ENCODE measurements at places on chromosomes 4 and X. TPM values are rescaled to one million over a fixed set of nuclear protein-coding genes. Genes with fewer than 3 reads are reported as not detected.

F9 gene
- not detected for total RNA-seq

DNA sequence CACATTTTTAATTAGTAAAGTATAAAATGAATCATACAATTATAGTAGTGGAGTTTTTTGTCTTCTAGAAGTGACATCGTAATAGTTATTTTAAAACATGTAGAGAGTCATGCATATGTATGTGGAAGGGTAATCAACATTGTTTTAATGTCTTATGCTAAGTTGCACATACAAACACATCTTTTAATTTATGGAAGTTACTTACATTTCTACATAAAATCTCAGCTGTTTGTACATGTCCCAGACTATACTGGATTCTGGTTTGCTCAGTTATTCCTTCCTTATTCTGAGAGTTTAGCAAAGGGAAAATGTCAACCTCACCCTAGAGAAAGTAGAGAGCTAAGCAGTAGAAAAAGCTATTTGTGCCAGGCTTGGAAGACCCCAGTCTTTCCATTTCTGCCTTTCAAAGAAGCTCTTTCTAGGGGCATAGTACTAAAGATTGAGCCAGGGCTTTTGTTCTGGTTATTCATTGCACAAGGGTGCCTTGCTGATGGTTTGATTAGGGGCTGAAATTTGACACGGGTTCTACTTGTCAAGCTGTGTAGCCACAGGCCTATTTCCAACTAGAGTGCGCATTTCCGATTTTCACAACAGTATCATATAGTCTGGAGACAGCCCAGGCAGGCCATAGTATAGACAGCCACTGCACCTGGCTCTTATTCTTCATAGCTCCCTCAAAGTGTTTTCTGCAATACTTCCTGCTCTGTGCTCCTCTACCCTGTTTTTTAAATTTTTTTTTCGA lies 106.3 kb downstream of the RPA4 start:
- no peak for DNase-seq

PRRG3 gene
- not detected for total RNA-seq

EDA2R gene
- 2.5 TPM for total RNA-seq

DNA sequence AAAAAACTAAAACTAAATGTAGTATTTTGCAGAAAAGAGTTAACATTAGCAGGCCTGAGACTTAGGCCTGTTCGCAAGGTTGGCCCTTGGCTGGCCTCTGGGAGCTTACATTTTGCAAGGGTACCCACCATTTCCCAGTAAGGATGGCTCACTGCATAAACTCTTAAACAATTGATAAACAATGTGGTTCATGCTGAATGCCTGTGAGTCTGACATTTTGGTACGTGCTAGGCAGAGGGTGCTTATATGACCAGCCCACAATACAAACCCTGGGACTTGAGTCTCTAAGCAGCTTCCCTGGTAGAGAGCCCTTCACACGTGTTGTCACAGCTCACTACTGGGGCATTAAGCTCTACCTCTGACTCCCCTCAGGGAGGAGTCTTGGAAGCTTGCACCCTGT lies 7.4 kb downstream of the PRPS2 start:
- no peak for DNase-seq

DNA sequence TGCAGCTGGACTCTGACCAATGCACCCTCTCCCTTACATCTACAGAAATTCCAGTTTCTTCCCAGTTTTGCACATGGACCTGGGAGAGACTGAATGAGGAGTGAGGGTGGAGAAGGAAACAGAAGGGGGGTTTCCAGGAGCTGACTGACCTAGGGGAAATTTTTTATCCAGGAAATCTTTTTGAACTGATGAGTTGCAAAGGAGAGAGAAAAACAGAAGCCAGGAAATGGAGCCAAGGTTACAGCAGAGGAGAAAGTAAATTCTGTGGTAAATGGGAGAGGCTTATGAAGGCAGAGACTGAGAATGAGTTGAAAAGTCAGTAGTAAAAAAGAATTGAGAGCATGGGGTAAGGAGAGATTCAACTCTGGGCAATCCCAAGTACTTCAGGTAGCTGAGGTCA lies 192.8 kb downstream of the SMIM20 start:
- no peak for DNase-seq

SRPX2 gene
- total RNA-seq = not detected

FAT4 gene
- total RNA-seq = not detected

KLB gene
- total RNA-seq = not detected

GSX2 gene
- not detected for total RNA-seq

GRCh38 chr4:26010304-26010703 lies 96.3 kb downstream of the SMIM20 start:
- DNase-seq = no peak

UGT2B11 gene
- not detected for total RNA-seq

- DNase-seq = no peak
Measured at GRCh38 chr4:148868191-148868590, 426.0 kb upstream of the NR3C2 start.

GRCh38 chr4:21664355-21664754 lies 284.2 kb downstream of the KCNIP4 start:
- no peak for DNase-seq

DNA sequence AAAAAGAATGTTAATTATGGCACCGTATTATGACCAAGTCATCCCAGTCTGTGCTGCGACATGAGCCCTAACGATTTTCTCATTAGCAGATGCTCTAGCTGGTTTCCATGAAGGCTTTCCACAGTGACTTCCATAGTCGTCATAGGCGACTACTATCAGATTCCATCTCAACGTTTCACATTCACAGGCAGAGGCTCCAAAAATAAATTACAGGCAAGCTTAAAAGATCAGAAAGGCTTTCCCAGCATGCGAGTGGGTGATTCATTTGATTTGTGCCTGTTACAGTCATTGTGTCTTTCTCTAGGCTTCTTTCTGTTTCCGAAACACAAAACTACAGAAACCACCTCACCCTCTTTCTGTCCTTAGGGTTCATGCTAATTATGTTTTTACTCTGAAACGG lies 43.2 kb downstream of the PALLD start:
- no peak for DNase-seq

PABPC1L2B gene
- not detected for total RNA-seq

DNA sequence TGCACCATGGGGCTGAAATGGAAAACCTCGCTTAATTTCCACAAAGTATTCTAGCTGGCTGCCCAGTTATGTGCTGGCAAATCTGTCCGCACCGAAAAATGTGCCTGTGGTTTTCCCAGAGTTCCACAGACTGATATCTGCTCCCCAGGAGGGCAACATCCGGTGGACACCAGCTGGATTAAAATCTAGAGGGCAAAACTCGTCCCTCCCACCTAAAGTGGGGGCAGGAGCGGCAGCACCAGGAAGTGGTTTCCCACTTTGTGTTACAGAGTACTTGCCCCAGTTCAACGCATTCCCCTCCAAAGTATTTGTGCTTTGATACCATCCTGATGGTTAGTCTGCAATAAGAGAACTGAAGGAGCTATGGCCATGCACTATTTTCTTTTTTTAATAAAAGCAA lies 187.6 kb downstream of the TSPAN5 start:
- DNase-seq = no peak

GPRASP1 gene
- total RNA-seq = 1.6 TPM

DNA sequence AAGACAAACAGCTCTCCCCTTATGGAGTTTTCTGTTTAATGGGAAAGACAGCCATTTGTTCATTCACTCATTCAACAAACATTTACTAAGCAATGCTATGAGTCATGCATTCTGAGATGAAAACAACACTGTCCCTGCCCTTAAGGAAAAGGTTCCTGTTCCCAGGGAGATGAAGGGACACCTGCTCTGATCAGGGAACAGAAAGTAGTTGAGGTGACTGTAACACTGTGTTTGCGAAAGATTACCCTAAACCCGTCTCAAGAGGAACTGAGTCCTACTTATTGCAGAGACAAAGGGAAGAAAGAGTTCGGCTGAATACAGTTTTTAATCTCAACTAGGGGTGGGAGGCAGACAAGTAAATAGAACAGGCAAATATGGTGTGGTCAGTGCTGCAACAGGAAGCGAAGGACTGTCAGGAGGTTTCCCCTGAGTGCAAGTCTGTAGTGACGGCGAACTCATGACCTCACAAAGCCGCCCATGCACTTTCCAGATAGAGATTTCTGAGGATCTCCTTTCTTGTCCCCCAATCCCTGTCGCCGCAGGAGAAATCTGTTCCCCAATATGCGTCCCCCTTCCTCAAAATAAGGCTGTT lies 712 bp downstream of the STX18 start:
- peak; percentile 40 for DNase-seq

SH3D19 gene
- total RNA-seq = not detected

DNA sequence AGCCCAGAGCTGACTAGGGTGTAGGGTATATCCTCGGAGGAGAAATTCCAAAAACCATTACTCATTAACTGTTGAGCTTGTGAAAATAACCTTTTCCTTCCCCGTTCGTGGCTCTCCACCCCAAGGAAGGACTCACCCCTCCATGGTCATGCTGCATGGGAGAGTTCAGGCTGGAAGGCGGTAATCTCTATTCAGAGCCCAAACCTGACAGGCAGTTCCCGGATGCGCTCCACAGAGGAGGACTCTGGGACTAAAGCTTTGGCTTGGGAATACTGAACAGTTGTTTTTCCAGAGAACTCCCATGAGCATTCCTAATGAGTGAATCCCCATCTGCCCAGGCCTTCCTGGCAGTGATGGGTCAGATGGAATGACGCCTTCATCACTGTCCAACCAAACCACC lies 125.4 kb downstream of the BCOR start:
- no peak for DNase-seq

DNA sequence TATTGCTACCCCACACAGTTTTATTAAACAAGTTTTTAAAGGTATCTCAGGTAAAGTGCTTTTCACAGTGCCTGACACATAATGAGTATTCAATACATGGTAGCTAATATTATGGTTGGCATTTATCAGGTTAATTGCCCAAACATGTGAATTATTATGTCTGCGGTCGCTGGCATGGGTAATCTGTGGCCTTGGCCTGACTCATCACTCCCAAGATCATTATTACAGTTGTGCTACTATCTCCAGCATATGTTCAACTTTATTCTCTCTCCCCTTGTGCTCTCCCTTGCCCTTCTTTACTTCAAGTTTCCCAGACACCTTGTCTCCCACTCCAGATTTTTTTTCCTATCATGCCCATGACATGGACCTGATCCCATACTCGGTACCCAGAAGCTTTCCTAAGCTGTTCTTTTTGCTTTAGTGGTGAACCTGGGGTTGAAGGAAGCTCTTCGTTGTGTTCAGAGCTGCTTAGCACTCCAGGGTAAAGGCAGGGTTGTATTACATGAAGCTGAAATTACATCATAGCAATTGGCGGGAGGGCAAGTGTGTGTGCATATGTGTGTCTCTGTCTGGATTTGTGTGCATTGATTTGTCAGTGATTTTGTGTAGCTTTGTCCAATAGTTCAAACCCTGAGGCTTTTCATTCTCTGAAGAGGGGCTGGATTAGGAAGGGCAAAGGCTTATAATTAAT lies 176.5 kb upstream of the NRK start:
- DNase-seq = no peak

TRAM1L1 gene
- total RNA-seq = not detected

DNA sequence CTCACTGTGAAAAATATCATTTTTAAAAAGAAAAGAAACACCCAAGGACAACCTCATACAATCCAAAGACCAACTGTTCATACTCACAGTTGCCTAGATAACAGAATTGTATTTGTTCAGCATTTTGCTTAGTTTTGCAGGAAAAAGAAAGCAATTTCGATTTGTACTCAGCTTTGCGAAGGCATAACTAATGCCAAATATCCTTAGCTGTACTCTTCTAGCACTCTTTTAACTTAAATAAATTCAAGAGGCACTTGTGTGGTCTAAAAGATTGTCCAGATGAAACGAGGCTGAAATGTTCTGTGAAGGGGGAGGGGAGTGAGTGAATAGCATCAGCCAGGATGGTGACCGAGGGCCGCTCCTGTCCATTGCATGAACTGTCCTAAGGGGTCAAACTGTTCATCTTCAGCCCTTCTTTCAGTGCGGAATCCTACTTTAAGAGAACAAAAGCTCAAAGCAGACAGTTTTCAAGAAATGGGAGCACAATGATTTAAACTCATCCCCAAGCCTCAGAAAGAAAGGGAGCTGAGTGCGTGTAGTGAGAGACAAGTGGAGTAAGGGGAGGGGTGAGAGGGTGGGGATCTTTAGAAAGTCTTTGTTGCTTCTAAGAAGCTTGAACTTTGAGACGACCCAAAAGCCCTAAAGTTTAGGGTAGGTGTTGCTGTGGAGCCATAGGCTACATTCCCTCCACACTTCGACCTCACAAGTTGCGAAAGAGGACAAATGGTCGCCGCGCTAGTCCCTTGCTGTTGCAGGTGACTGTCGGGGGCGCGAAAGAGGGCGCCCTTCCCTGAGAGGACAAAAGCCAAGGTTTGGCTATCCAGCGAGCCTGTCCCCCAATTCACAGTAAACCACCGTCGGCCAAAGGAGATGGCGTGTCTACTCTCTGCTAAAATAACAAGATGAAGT lies 4.0 kb upstream of the NEUROG2 start:
- no peak for DNase-seq

DNA sequence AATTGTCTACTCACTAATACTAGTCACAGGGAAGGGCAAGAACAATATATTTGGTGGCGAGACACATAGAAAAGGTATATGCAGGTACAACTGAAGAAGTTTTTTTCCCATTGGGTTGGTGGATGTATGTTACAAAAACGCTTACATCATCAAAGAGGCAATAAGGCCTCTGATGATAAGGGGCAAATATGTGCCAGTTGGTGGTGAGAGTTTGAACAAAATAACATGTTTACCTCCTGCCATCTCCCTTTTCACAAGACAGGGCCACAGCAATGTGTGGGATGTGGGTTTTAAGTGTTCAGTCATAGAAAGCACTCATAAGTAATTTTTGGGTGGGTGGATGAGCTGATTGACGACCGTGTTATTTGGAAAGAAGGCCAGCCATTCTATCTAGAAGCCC lies 41.7 kb downstream of the PAGE2 start:
- no peak for DNase-seq

All from activated CD4-positive, alpha-beta memory T cell treated with anti-CD3 and anti-CD28 coated beads, Interleukin-2, amount 10 ng/mL, durations not matched to agents 7 days and 5 days (primary cell).